Mucosa of descending colon (tissue), 3 donors: ENCODE measurements at places on chromosomes 13 and 19.

- DNase-seq: no peak
These were observed 6.3 kb downstream of the SYT3 start for GRCh38 chr19:50633359-50633758.

DNA sequence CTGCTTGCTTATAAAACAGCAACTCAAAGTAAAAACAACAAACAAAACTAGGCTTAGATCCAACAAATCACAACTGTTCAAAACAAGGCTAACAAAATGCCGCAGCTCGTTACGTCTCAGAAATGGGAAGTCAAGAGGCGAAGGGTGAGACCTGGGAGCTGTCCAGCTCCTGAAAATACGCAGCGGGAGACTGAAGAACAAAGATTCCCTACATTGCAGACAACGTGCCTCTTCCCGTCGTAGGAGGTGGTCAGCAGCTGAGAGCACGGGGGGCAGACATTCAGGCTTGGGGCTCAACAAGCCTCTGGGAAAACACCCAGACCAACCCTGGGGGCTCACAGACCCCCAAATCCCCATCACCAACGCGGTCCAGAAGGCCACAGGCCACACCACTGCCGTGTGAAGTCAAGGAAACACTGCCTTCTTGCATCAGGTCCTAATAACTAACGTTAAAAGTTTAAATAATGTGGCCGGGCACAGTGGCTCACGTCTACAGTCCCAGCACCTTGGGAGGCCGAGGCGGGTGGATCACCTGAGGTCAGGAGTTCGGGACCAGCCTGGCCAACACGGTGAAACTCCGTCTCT is 13.5 kb downstream of the PLPP2 start:
- no peak for DNase-seq

DNA sequence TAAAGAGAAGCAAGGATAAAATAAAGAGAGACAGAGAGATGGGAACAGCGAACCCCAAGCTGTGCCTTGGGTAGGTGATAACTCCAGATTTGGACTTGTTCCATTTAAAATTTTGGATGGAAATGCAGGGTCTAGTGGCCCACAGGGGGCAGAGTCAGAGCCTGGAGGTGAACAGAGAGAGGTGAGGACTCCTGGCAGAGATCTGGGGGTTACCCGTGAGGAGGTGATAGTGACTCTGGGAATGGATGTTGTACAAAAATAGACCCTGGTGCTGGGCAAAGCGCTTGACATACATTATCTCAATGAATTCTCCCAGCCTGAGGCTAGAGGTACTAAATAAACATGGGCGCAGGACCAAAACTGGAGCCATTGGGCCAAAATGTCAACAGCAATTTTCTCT is 14.3 kb upstream of the DHRS12 start:
- DNase-seq: no peak

DNA sequence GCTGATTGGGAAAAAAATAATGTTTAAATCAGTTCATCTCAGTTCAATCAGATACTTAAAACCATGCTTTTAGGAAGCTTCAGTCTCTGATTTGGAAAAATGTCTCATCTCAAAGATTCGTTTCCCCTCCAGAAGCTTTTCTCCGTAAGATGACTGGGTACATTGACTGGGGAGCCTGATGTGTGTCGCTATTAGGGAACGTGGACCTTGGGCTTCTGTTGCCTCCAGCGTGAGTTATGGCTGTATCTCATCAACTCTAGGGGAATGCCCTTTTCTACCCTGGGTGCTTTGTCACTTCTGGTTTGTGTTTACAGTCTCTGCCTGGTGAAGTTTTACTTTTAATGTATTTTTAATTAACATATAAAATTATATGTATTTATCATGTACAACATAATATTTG is 635.5 kb upstream of the GPC6 start:
- no peak for DNase-seq

- no peak for DNase-seq
These were observed 262.8 kb upstream of the RFC3 start for GRCh38 chr13:33554919-33555791.

DNA sequence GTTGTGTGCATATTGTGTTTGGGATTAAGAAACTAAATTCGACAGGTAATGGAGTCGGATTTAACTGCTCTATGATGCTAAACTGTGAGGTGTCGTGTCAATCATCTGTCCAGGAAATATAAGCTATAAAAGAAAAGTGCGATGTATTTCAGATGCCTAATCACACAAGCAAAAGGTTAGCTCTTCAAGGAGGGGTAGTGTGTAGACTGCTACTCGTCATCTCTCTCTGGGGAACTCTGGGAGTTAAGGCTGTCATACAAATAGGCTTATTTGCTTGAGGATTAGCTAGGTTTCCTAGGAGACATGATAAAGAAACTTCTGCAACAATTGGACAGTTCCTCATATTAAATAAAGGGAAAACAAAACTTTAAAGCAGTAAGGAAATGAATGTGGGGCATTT is 462.1 kb downstream of the OLFM4 start:
- DNase-seq: no peak

GRCh38 chr19:52336791-52337381 is 843 bp downstream of the ZNF610 start:
- DNase-seq: no peak

DNA sequence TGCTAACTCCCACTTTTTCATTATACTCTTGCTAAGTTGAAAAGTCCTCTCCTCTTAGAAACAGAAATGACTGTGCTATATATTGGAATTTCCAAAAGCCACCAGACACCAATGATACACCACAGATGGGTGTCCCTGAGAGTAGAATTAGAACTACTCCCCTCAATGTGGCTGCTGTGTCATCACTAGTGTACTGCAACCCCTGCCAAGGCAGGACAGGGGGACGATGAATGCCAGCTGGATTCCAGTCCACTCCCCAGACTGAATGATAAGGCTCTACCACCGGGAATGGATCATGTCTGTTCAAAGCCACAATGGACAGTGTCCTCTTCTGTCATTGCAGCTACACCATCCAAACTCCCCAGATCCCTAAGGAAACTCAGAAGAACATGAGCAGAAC is 69.7 kb upstream of the EDNRB start:
- DNase-seq: no peak

DNA sequence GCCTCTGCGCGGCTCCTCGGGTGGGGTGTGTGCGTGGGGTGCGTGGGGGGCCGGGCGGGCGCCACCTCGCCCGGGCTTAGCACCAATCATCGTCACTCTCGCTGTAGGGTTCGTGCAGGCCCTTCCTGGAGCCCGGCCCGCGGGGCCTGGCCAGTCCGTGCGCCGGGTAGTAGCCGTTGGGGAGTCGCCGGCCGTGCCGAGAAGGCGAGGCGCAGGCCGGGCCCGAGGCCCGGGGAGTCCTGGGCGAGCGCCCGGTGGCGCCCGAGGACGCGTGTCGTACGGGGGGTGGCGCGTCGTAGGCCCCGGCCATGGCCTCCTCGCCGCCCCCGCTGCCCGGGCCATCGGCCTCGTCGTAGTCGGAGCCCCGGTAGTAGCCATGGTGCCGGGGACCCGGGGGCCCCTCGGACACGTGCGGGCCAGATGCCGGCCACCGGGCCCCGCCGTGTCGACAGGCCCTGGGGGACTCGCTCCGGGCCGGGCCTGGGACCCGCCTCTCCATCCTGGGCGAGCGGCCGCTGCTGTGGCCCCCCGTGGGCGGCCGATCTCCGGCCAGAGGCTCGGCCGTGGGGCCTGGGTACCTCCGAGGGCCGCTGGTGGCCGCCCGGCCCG is 57.1 kb downstream of the IER2 start:
- DNase-seq: peak; percentile 56

GRCh38 chr13:27186295-27186694 is 14.7 kb upstream of the USP12 start:
- DNase-seq: no peak

- no peak for DNase-seq
These were observed 100.9 kb downstream of the FOXO1 start for GRCh38 chr13:40565282-40566148.

DNA sequence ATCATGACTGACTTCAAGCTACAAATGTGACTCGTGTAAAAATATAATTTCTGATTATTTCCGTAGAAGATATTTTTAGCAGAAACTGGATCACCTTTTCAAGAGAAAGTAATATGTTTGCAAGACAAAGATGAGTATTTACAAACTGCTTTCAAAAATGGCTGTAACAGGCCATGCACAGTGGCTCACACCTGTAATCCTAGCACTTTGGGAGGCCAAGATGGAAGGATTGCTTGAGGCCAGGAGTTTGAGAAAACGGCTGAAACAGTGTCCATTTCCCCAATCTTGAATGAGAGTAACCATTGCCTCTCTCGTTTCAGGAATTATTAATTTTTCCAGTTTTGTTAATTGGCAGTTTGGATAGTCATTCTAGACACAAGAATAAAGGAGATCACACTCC is 3.5 kb upstream of the ZNF175 start:
- no peak for DNase-seq

DNA sequence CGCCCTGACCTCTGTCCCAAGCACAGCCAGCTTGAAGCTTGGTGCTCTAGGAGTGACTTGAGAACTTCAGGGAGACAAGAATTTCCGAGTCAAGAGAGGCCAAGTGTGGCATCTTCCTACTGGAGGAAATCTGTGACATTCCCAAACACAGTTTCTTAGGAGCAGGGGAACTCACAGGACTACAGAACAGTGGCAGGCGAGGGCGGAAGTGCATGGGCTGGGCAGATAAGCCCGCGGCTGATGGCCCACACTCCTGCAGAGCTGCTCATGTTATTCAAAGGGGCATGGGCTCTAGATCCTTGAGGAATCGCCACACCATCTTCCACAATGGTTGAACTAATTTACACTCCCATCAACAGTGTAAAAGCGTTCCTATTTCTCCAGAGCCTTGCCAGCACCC is 168.8 kb downstream of the KATNAL1 start:
- no peak for DNase-seq

- DNase-seq: no peak
These were observed 385.8 kb downstream of the ITGBL1 start for GRCh38 chr13:101838323-101838722.

DNA sequence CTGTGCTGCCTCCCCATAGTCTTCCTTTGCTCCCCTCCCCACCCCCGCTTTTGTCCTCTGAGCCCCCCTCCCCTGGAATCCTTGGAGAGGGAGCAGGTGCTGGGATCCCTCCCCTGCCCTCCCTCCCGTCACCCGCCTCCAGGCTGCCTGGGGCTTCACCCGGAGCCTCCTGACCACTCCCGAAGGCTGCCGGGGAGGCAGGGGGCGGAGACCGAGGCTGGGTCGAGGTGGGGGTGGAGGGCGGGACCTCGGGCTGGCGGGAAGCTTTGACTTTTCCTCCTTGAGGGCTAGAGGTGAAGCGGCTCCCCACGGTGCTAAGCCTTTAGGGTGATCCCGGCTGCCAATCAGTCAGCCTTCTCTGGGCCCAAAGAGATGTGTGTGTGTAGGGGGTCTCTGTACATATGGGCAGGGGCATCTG is 1.5 kb downstream of the KMT5C start:
- DNase-seq: peak; percentile 82

DNA sequence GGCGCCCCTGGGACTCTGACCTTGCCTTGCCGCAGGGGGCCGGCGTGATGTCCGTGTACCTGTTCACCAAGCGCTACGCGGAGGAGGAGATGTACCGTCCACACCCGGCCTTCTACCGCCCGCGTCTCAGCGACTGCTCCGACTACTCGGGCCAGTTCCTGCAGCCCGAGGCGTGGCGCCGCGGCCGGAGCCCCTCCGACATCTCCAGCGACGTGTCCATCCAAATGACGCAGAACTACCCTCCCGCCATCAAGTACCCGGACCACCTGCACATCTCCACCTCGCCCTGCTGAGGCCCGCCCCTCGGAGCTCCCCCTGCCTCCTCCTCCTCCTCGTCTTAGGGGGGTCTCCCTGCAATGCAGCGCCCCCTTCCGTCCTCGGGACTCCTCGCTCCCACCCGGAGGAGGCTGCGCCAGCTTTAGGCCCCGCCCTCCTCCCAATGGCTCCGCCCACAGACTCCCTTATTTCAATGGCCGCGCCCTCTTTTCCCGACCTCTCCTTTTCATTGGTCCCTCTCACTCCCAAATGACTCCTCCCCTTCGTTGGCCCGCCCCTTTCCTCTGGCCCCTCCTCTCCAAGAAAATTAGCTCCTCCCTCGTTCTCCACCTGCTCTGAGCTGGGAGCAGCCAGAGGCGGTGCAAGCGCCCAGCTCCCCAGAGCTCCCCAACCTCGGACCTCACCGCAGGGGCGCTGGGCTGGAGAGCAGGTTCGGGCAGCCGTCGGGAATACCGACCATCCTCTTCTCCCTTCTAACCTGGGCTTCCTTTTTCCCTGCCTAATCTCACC is 20.5 kb upstream of the CACNG8 start:
- no peak for DNase-seq

- peak; percentile 40 for DNase-seq
These were observed 39.7 kb downstream of the MLLT1 start for GRCh38 chr19:6239871-6240676.

- no peak for DNase-seq
These were observed 7.1 kb upstream of the ELOF1 start for GRCh38 chr19:11566164-11566563.

- DNase-seq: no peak
These were observed 153.8 kb upstream of the SERP2 start for GRCh38 chr13:44219577-44220548.

- DNase-seq: peak; percentile 79
These were observed 3.7 kb downstream of the KASH5 start for GRCh38 chr19:49391581-49392399.

DNA sequence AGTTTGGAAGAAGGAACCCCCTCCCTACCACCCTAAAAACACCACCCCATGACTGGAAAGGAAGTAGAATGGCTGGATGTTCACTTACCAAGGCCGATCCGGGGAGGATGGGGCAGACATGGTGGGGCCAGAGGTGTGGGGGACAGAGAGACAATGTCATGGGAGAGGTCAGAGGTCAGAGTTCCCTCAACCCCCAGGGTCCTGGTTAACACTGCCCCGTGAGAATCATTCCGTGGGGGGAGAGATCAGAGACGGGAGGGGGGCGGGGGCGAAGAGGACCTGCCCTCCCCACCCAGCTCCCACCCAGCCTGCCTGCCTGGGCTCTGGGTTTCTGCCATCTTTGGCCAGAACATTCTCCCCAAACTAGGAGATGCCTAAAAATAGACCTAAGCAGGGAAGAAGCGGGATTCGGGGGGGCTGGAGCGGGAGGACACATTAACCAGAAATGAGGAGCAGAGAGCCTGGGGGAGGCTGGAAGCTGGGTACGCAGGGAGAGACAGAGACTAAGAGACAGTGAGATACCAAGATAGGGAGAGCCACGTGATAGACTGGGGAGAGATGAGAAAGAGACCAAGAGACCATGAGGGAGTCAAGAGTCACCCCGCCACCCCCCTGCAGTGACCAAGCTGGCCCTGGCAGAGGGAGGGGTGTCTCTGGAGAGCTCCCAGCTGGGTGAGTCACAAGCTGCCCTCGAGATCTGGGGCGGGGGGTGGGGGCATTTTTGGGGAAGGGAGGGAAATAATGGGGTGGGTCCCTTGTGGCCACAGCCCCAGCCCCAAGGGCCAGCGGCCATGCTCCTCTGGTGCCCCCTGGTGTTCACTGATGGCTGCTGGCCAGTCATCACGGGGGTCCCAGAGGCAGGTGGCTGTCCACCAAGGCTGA is 6.1 kb upstream of the KANK2 start:
- peak; percentile 70 for DNase-seq

GRCh38 chr19:35267353-35267817 is 1.4 kb upstream of the USF2 start:
- peak; percentile 81 for DNase-seq

- no peak for DNase-seq
These were observed 1.6 kb downstream of the RNASEH2B start for GRCh38 chr13:50911081-50911631.

GRCh38 chr19:46442808-46443450 is 14.2 kb upstream of the PNMA8C start:
- no peak for DNase-seq

- DNase-seq: no peak
These were observed 502 bp downstream of the VRK3 start for GRCh38 chr19:50024719-50025021.

GRCh38 chr13:19817510-19818158 is 34.9 kb upstream of the PSPC1 start:
- DNase-seq: no peak
